Tongue (tissue), 3 donors: ENCODE measurements at places on chromosomes 2 and 18.

- DNase-seq: no peak
Measured at GRCh38 chr2:189477756-189478155, 36.5 kb downstream of the WDR75 start.

DNA sequence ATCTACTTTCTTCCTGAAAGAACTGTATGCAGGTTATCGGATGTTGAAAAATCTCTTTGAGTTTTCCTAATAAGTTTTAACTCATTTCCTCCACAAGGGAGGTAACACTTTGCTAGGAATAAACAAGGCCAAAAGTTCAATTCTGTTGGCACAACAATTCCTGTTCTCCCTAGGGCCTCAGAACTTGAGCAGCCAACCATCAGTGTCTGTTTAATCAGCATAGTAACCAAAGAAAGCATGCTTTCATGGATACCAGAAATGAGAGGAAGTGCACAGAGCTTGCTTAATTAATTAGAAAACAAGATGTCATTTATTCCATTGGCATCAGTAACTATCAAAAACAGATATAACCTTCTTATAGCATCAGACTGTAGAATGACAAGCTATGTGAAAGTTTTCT lies 503.2 kb upstream of the CNTNAP5 start:
- peak; percentile 26 for DNase-seq

DNA sequence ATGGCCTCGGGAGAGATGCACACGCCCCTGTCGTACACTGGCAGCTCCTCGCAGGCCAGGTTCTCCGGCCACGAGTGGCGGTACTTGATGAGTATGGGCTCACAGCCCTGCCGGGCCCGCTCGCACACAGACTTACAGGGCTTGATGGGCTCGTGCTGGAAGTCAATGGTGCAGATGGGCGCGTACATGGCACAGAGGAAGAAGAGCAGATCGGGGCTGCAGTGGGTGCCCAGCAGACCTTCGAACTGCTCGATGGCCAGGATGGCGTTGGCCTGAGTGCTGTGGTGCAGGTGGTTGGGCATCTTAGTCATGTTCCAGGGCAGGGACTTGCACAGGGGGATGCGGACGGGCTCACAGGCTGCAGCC lies 359 bp downstream of the FRZB start:
- DNase-seq: peak; percentile 30

- no peak for DNase-seq
Measured at GRCh38 chr2:75123876-75124275, 75.4 kb downstream of the TACR1 start.

DNA sequence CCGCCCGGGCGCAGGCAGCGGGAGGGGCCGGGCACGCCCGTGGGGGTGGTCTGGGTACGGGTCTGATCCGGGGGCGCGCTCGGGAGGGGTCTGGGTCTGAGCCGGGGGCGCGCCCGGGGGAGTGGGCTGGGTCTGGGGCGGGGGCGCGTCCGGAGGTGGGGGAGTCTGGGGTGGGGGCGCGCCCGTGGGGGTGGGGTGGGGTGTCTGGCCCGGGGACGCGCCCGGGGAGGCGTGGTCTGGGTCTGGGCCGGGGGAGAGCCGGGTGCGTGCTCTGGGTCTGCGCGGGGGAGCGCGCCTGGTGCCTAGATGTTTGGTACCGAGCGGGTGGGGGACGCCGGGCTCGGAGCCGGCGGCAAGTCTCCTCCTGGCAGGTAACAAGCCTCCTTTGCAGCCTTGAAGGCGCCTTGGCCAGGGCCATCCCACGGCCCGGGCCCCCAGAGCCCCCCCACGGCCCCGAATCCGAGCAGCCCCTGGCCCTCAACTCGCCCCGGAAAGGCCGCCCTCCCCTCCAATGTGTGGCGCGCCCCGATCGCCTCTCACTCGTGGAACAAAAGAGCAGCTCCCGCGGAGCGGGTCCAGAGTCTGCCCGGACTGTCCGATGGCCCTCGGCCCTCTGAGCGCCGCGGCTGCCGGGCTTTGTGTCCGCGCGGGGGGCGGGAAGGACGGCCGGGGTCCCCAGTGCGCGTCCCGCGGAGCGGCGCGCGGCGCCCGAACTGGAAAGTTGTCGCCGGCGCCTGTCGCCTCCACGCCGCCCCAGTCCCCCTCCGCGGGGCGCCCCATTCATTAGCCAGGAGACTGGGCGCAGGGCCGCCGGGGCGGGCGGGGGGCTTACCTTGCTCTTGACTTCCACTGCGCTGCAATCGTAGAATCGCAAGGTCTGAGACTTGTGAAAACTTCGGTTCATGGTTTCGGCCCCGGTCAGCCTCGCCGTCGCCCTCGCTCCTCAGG lies 595 bp downstream of the PARD6G start:
- DNase-seq: peak; percentile 68

- DNase-seq: no peak
Measured at GRCh38 chr2:25505622-25506021, 163.9 kb upstream of the DNMT3A start.

- peak; percentile 55 for DNase-seq
Measured at GRCh38 chr2:236862961-236863728, 222.5 kb upstream of the COPS8 start.

DNA sequence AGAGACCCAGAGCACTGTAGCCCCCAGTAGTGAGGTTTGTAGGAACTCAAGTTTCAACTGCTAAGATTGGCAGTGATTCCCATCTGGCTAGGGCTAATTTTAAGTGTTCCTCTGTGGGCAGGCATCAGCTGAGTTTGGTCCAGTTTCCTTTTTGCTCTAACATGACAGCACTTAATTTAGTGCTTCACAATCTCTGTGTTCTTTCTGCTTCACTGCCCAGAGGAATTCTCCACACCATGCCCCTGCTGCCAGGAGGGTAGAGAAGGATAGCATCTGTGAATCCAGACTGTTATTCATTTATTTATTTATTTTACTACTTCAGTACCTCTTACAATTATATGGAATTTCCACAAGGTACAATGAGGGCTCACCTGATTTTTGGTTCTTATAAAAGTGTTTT lies 549.9 kb upstream of the FSIP2 start:
- DNase-seq: no peak

GRCh38 chr2:157460384-157460837 lies 16.5 kb upstream of the CYTIP start:
- no peak for DNase-seq
